ENCODE measurements at places on chromosomes 5 and 9.

DNA sequence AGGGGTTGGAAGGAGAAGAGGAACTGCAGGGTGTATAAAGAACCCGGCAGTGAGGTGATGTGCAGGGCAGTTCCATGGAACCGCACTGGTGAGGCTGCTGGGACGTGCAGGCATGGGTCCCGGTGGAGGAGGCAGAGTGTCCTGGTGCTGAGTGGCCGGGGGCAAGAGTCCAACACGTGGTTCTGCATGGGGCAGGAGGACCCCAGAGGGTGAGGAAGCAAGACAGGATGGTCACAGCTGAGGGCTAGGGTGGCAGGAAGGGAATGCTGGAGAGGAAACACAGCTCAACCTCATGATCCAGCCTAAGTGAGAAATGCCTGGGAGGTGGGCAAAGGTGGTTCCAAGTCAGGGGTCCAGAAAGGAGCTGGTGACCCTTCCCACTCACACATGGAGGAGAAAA lies 87.2 kb downstream of the S1PR3 start:
- no peak for DNase-seq

- DNase-seq = no peak
Observed at GRCh38 chr5:23014825-23015224, 161.7 kb upstream of the CDH12 start.

- no peak for DNase-seq
Observed at GRCh38 chr9:118473521-118473920, 769.3 kb downstream of the TLR4 start.

GRCh38 chr5:27494887-27495286 lies 456.5 kb upstream of the CDH9 start:
- no peak for DNase-seq

DNA sequence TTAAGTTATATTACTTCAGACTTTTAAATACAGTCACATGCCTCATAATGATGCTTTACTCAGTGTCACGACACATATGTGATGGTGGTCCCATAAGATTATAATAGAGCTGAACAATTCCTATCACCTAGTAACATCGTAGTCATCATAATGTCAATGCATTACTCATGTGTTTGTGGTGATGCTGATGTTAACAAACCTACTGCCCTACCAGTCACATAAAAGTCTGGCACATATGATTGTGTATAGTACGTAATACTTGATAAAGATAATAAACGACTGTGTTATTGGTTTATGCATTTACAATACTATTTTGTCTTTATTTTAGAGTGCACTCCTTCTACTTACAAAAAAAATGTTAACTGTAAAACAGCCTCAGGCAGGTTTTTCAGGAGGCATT lies 103.7 kb downstream of the PAM start:
- DNase-seq = no peak

- no peak for DNase-seq
Observed at GRCh38 chr9:76687861-76688391, 76.3 kb upstream of the PCA3 start.
